B cell (primary cell): ENCODE measurements at places on chromosomes 4 and X. TPM values are rescaled to one million over a fixed set of nuclear protein-coding genes. Genes with fewer than 3 reads are reported as not detected.

GRCh38 chr4:98210281-98210680 lies 50.9 kb upstream of the RAP1GDS1 start:
- no peaks in the 10 kb centered on the region for H3K27me3 ChIP-seq
- no peak overlapping the region for H3K27ac ChIP-seq
- no peak for DNase-seq
- no peaks in the 10 kb centered on the region for H3K36me3 ChIP-seq

DNA sequence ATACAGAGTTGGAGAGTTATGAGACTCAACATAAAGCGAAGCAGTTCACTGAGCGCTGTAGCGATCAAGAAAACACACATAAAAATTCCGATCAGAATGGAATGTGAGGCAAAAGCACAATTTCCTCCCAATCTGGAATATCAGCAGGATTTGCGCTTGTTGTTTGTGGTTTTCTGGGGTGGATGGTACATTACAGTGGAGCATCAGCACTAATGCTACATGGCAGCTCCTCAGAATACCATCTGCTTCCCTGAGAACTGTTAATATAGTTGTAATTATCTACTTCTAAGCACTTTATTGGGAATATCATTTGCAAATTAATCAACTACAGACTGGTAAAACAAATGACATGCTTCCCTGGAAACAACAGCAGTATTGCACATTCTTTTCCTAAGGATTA lies 324.1 kb upstream of the PPARGC1A start:
- H3K4me3 ChIP-seq: no peak overlapping the region
- no peak overlapping the region for H3K27ac ChIP-seq
- no peaks in the 10 kb centered on the region for H3K27me3 ChIP-seq
- H3K36me3 ChIP-seq: no peaks in the 10 kb centered on the region

GRCh38 chr4:124762956-124763355 lies 50.4 kb upstream of the ANKRD50 start:
- no peaks in the 10 kb centered on the region for H3K36me3 ChIP-seq
- H3K27me3 ChIP-seq: no peaks in the 10 kb centered on the region
- DNase-seq: no peak
- H3K27ac ChIP-seq: no peak overlapping the region
- no peaks in the 10 kb centered on the region for H3K4me1 ChIP-seq
- H3K4me3 ChIP-seq: no peak overlapping the region

ATP2B3 gene
- total RNA-seq: not detected in 2 replicates

- no peaks in the 10 kb centered on the region for H3K4me1 ChIP-seq
- H3K36me3 ChIP-seq: no peaks in the 10 kb centered on the region
- H3K4me3 ChIP-seq: no peak overlapping the region
- no peak overlapping the region for H3K27ac ChIP-seq
- no peak for DNase-seq
Observed at GRCh38 chrX:24405959-24406358, 45.5 kb downstream of the SUPT20HL1 start.
